ENCODE measurements at places on chromosomes 5 and 9.

DNA sequence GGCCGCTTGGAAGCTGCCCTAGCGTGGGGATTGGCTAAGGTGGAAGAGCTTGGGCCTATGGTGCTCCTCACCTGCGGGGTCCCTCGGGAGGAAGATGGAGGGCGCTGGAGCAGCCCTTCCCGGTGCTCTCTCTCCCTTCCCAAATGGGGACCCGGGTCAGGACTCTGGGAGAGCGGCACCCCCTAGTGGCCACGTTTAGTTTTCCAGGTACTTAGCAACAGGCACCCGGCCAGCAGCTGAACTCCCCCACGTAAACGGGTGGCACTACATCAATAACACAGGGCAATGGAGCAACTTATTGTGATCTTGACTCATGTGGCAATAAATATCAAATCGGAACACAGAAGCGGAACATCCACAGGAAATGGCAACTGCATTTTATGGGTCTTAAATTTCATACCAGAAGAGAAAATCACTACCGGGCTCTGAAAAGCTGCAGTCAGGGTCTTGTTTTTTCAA lies 316.6 kb downstream of the AGTPBP1 start:
- DNase-seq, result peak; percentile 68

DNA sequence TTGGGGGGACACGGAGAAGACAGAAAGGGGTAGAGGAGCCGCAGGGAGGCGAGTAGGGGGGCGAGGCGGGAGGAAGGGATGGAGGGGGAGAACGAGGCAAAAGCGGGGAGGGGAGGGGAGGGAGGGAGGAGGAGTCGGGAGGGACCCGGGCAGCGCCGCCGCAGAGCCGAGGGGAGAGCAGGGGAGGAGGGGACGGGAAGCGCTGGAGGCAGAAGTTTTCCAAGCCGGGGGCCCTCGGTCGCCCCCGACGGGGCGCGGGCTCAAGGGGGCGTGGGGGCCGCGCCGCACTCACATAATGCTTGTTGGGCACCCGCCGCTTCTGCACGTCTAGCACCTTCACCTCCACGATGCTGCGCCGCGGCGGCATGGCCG lies 353 bp downstream of the SH3PXD2B start:
- no peak for DNase-seq

GRCh38 chr5:55911784-55912653 lies 60.9 kb downstream of the IL31RA start:
- DNase-seq, result peak; percentile 75

- peak; percentile 18 for DNase-seq
Measured at GRCh38 chr9:33227008-33227398, 13.0 kb upstream of the SPINK4 start.
